ENCODE measurements at places on chromosomes 2 and 18.

GRCh38 chr2:41381701-41382100 lies 666.1 kb upstream of the PKDCC start:
- no peak overlapping the region for H3K27ac ChIP-seq
- no peaks in the 10 kb centered on the region for H3K27me3 ChIP-seq
- DNase-seq = no peak

GRCh38 chr2:79702905-79703304 lies 190.1 kb downstream of the CTNNA2 start:
- no peaks in the 10 kb centered on the region for H3K4me1 ChIP-seq
- no peak overlapping the region for H3K27ac ChIP-seq
- no peaks in the 10 kb centered on the region for H3K27me3 ChIP-seq
- H3K4me3 ChIP-seq = no peak overlapping the region

DNA sequence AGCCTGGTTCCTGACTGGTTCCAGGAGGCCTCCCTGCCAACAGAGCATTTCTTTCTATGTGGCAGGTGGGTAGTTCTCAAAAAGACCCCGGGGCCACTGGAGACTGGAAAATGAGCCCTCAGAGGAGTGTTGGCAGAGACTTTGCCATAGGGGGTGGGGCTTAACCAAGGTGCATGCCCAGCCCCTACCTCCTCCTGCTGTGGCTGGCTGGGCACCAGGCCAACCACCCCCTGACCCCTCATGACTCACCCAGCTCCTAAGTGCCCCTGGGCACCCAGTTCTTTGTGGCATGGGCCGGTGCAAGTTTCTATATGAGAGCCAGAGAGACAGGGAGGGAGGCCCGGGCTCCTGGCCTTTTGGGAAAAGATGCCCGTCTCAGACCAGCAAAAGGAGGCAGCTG lies 98.2 kb upstream of the SMAD2 start:
- peaks cover 27% of the 10 kb centered on the region for H3K27me3 ChIP-seq
- no peak overlapping the region for H3K4me3 ChIP-seq
- no peak for DNase-seq
- no peaks in the 10 kb centered on the region for H3K36me3 ChIP-seq
- no peak overlapping the region for H3K27ac ChIP-seq
- no peaks in the 10 kb centered on the region for H3K4me1 ChIP-seq

DNA sequence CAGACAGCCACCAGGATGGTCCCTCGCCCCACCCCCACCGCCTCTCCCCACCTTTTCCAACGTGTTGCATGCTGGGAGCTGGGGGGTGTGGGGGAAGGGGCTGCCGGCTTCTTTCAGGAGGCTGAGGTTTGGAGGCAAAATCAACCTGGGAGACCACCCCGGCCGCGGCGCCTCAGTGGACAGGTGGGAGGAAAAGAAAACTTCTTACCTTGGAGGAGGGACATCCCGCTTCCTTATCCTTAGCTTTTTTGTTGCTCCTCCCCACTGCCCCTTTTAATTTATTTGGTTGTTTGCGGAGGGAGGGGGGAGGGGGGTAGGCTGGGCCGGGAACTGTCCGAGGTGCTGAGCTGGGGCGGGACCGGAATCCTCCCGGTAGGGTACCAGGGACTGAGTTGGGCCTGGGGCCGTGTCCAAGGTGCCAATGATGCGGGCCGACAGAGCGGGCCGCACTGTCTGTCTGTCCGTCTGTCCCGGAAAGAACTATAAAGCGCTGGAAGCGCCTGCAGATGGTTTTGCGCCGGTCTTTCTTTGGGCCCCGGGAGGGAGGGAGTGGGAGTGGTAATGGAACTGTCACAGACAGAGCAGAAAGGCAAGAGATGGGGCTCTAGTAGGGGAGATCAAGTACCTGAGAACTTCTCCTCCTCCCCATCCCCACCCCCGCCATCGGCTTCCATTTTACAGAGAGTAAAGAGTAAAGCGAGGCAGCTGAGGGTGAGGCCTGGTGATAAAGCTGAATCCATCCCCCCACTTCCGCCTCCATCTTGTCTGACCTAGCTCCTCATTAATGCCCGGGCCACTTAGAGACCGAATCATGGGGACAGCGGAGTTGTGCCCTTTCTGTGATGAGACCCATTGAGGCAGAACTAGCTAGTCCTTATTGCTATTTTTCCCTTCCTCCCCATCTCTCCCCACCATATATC lies 2.4 kb downstream of the CDK5R2 start:
- H3K4me3 ChIP-seq = no peak overlapping the region
- peaks cover 19% of the 10 kb centered on the region for H3K4me1 ChIP-seq
- DNase-seq = no peak
- no peaks in the 10 kb centered on the region for H3K36me3 ChIP-seq
- no peak overlapping the region for H3K27ac ChIP-seq

DNA sequence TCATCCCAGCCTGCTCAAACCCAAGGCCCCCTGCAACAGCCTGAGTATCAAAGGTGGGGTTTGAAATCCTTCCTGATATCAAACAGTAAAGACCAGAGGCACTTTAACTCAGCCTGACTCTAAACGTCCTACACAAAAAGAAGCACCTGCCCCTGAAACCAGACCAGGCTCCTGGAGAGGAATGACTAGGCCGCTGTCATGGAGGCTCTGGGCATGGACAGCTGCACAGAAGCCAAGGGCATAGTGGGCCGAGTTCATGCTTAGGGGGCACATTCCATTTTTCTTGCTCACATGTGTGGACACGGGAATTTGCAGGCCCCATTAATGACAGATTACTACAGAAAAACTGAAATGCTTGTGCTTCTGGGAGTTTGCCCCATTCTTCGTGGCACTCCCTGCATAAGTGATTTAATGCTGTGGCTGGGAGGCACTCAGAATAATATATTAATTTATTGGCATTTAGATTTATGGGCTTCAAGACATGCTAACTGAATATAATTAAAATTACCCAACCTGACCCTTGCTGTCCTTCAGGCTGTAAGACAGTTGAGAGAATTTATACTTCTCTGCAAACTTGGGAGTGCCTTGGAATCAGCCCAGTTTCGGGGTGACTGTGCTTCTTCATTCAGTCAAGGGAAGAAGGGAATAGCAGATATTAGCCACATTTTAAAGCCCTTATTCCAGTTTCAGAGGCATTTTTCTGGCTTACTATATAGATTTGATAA lies 105.5 kb downstream of the GYPC start:
- H3K27me3 ChIP-seq = peaks cover 2% of the 10 kb centered on the region
- no peaks in the 10 kb centered on the region for H3K36me3 ChIP-seq
- H3K4me3 ChIP-seq = no peak overlapping the region
- DNase-seq = no peak
- H3K4me1 ChIP-seq = no peaks in the 10 kb centered on the region
- no peak overlapping the region for H3K27ac ChIP-seq
